ENCODE measurements at places on chromosomes 16 and 17.

- no peak for DNase-seq
Observed at GRCh38 chr16:72783716-72784318, 264.1 kb downstream of the ZFHX3 start.

DNA sequence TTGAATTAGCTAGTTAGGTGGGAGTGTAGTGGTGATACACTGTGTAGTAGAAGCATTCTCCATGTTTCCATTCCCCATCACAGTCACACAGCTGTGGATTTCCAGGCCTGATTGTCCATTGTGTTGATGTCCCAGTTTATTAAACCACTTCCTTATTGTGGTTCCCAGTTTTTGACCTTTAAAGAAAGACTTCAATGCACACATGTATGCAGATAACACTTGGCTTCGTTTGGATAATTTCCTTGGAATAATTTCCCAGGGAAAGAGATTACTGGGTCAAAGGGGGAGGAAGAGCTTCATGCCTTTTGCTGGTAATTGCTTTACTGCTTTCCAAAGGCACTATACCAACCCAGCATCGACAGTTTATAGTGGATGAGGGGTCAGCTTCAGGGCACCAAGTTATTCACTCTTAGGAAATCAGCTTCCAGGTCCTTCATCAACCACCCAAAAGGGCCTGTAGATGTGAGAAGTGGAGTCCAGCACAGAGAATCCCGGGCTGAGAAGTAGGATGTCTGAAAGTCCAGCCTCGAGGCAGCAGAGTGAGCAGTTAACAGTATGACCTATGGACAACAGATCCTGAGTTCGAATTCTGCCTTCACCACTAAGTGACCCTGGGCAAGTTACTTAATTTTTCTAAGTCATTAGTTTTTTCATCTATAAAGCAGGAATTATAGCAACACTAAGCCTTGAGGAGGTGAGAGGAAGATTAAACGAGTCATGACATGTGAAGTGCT is 31.3 kb upstream of the TNS4 start:
- DNase-seq = no peak

GRCh38 chr17:77320485-77321256 is 179.9 kb downstream of the SEC14L1 start:
- DNase-seq = no peak

DNA sequence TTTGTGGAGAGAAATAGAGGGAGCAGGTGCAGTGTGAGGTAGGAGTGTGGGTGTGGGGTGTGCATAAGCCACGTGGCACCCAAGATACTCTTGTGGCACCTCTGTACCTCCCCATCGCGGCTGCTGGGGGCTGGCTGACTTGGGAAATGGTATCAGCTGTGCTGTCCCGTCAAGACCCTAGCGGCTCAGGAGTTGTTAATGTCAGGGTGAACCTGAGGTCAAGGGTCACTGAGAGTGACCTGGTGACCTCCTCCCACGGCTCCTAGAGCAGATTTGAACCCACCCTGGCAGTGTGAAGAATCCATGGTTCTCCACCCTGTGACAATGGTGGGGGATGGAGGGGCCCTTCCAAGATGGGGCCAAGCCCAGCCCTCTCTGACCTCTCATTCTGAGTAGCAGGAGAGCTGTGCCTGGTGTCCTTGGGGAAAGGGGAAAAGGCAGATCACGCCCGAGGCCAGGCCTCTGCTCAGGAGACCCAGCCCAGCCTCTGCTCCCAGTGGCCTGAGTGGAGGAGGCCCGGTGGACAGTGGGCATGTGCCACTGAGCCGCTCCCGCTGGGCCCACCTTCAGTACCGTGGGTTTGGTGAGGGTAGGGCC is 3.0 kb upstream of the WFIKKN2 start:
- DNase-seq = no peak

- DNase-seq = no peak
Observed at GRCh38 chr17:76588182-76588581, 2.5 kb upstream of the ST6GALNAC2 start.

DNA sequence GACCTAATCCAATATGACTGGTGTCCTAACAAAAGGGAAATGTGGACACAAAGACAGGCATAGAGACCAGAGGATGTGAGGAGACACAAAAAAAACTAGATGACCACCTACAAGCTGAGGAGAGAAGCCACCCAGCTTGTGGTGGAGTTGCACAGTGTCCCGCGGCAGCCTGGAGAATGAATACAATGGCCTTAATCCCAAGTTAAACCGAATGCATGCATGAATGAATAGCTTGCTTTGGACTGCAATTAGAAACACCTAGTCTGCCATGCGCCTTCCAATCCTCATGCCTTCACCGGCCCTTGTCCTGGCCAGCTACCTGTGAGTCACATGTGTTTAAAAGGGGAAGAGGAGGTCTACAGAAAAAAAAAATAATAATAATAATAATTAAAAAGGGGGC is 72.0 kb downstream of the CNGB1 start:
- DNase-seq = no peak

DNA sequence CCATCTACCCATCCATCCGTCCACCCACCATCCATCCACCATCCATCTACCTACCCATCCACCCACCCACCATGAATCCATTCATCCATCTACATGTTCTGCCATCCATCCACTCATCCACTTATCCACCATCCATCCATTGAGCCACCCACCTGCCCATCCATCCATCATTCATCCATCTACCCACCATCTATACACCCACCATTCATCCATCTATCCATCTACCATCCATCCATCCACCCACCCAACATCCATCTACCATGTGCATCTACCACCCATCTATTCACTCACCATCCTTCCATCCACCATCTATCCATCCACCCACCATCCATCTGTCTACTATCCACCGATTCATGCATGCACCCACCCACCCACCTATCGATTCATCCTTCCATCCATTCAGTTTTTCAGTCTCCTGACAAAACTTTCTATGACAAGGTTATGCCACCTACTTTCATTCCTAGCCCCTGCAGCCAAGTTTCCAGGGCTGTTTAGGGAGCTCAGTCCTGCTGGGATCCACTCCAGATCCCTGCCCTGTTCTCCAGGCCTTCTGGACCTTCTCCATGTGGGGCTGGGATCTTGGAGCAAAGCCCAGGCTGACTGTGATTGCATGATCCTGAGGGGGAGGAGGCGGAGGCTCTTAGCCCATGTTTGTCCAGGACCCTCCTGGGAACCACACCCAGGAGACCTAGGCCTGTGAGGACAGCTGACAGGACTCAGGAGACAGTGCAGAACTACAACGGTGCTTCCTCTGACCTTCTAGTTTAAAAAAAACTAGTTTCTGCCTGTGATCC is 27.4 kb downstream of the BCO1 start:
- no peak for DNase-seq

DNA sequence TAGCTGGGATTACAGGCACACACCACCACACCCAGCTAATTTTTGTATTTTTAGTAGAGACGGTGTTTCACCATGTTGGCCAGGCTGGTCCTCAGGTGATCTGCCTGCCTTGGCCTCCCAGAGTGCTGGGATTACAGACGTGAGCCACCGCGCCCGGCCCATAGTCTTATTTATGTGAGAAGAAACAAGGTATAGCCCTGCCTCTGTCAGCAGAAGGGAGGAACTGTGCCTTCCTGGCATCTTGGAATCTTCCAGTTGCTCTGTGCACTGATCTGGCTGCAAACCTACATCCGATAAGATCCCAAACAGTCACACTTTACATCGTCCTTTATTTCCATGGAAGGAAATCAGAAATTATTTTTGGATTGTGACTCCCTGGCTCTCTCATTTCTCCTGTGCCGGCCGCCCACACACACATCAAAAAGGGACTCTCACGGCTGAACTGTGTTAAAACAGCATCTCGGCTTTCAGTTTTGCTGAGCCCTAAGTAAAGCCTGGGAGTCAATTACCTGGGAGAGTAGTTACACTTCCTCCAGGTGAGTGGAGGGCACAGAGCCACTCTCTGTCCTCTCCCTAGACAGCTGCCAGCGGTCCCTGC is 23.3 kb downstream of the WIPI1 start:
- no peak for DNase-seq

DNA sequence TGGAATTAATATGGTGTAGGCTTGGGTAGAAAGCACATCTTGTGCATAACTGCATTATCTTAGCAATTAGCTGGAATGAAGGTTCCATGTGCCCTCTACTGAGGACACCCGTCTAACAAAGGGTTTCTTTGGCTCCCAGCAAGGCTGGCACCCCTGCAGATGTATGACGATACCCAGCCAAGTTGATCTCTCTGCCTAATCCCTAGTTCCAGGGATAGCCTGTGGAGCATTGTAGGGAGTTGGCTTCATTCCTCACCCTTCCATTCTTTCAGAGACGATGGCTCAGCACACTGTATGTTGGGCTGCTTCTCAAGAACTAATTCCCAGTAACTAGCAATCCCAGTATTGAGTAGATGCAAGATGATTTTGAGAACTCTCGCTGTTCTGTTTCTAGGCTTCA is 182.5 kb downstream of the SNX29 start:
- DNase-seq = no peak

- DNase-seq = no peak
Observed at GRCh38 chr16:21568502-21569189, 30.7 kb upstream of the METTL9 start.

GRCh38 chr16:21638573-21638975 is 13.8 kb downstream of the IGSF6 start:
- peak; percentile 28 for DNase-seq

GRCh38 chr16:84628226-84628731 is 10.4 kb upstream of the COTL1 start:
- no peak for DNase-seq

GRCh38 chr17:81551458-81552243 is 502 bp downstream of the FAAP100 start:
- DNase-seq = no peak

DNA sequence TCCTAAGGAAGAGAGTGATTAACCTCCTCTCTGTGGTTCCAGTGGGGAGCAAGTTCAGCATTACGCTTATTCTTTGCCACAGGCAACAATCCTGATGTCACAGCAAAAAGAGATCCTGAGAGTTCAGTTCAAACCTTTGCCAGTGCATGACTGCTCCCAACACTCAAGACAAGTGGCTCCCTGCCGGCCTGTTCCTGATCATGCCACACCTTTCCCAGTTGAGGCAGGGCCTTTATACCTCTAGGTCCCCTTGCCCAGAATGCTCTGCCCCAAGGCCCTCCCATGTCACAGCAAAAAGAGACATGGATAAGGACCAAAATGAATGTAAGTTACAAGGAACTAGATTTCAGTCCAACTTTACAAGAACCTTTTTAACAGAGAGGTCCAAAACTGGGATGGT is 31.0 kb upstream of the ARHGAP23 start:
- DNase-seq = no peak

DNA sequence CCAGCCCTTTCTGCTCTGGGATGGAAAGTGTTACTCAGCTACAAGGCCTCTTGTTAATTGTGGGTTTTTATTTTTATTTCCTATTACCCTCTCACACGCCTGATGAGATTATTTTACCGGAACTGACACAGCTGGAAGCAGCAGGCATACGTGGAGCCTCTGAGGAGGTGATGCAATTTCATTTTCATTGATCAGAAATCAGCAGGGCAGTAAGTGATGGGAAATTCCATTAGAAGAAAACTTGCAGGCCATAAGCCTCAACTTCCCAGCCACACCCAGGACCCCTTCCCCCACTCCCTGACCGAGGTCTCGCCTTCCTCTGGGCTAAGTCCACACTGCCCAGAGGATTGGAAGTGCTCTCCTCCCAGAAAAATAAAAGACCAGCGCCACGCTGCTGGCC is 69.7 kb downstream of the ZFHX3 start:
- no peak for DNase-seq

GRCh38 chr16:3637371-3637923 is 17.0 kb upstream of the DNASE1 start:
- DNase-seq = no peak

GRCh38 chr17:48499248-48499647 is 31.6 kb downstream of the HOXB1 start:
- no peak for DNase-seq

GRCh38 chr17:42270170-42270535 is 6.0 kb downstream of the STAT5B start:
- DNase-seq = no peak

- DNase-seq = no peak
Observed at GRCh38 chr17:81387100-81388090, 7.9 kb upstream of the BAHCC1 start.

- DNase-seq = no peak
Observed at GRCh38 chr16:80384862-80385261, 155.9 kb upstream of the DYNLRB2 start.

GRCh38 chr17:48162946-48163506 is 55.5 kb downstream of the SNX11 start:
- DNase-seq = no peak

- no peak for DNase-seq
Observed at GRCh38 chr16:90057738-90058173, 19.4 kb downstream of the PRDM7 start.

- DNase-seq = no peak
Observed at GRCh38 chr17:27233059-27233458, 60.9 kb upstream of the WSB1 start.

DNA sequence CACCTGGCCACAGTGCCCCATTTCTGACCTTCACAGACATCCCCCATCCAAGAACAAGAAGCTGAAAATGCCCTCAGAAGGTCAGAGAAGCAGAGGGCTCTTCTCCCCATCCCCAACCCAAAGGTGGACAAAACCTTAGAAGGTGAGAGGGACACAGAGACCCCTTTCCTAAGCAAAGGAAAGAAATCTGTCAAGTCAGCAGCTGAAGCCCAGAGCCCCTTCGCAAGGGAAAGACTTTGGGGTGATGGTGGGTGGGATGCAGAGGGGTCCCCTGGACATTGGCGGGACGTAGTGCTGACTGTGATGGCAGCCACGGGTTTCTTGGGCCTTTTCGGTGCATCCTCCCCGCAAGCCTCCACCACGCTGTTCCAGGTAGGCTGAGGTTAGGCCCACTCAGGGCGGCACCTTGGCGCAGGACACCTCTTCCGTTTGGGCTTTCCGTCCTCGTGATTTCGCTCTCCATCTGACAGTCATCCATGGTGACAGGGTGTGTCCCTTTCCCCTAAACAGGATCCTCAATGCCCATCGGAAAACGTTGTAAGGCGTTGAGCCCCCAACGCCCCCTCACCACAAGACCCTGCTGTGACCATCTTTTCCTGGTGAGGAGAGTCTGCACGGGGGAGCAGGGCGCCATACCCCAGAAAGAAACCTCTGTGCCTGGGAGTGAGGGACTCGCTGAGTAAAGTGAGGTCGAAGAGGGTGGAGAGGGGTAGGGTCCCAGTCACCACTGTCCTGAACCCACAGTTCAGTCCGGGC is 10.7 kb upstream of the GSDMA start:
- no peak for DNase-seq

Measured in central memory CD4-positive, alpha-beta T cell (primary cell).